Liver (tissue), 10 donors: ENCODE measurements at places on chromosomes 12 and 14.

GRCh38 chr14:92009604-92010003 lies 30.3 kb downstream of the TRIP11 start:
- no peak for DNase-seq

DNA sequence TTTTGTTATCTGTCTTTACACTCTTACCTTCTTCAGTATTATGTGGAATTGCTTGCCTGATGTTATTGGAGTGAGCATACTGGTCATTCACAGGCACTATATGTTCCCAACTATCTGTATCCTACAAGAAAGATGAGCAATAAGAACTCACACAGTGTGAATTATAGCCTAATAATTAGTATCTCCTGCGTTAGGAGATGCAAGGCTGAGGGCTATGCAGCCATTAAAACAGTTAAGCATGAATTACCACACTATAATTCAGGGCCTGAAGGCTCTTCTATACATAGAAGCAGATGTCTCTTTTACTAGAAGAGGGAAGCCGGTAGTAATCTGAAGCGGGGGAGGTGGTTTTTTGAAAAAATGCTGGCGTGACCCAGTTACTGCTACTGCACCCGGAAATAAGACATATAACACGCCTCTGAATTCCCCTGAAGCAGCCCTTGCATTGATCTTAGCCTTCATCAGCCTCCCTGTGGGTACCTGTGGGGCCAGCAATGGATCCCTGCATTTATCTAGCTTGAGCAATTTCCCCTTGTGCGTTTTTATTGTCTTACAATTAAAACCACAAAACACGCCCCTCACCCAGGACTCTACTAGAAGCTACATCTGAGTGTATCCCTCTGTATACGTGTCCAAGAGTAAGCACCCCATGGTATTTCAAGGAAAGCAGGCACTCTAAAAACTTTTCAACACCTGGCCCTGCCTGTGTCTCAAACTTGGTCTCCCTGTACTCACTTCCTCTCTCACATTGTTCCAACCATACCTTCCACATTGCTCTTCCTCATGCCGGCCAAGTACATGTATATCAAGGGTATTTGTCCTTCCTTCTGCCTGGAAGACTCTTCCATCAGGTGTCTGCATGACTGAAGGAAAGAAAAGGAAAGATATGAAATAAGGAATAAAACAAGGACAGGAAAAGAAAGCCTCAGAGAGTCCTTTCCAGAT lies 210.9 kb upstream of the ARID2 start:
- DNase-seq = no peak

- DNase-seq = no peak
Measured at GRCh38 chr12:50951112-50951511, 1.2 kb upstream of the HIGD1C start.

DNA sequence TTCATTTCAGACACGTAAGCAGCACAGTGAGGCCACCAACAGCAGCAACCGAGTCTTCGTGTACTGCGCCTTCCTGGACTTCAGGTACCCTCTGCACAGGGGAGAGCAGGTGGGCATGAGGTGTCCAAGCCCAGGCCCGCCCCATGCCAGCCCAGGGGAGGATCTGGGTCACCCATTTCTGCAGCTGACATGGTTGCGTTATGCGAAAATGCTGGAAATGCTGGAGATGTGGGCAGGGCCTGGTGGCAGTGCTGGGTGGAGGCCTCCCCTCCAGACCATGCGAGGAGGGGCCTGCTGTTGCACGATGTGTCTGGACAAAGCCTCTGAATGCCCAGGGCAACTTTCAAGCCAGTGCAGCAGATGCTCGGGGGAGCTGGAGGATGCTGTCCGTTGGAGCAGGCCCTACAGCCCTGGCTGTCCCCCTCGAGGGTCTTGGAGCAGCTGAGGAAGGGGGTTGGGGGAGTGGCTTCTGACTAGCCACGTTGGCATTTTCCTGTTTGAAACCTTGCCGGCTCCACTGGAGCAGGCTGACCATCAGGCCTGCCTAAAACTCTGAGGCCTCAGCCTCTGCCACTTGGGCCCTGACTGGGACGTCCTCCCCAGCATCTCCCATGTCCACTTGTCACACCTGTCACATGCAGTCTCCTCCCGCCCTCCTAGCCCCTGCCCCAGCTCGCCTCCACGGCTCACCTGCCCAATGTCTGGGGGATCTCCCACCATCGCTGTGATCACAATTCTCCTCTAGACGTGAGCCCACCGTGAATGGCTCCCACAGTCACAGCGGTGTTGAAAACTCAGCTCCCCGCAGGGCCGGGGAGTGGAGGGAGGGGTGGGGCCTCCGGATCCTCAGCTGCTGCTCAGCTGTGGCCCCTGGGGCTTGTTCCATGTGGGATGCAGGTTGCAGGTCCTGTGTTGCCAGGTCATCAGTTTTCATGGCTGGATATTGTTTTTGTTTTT lies 123.4 kb downstream of the ADGRD1 start:
- DNase-seq = no peak

DNA sequence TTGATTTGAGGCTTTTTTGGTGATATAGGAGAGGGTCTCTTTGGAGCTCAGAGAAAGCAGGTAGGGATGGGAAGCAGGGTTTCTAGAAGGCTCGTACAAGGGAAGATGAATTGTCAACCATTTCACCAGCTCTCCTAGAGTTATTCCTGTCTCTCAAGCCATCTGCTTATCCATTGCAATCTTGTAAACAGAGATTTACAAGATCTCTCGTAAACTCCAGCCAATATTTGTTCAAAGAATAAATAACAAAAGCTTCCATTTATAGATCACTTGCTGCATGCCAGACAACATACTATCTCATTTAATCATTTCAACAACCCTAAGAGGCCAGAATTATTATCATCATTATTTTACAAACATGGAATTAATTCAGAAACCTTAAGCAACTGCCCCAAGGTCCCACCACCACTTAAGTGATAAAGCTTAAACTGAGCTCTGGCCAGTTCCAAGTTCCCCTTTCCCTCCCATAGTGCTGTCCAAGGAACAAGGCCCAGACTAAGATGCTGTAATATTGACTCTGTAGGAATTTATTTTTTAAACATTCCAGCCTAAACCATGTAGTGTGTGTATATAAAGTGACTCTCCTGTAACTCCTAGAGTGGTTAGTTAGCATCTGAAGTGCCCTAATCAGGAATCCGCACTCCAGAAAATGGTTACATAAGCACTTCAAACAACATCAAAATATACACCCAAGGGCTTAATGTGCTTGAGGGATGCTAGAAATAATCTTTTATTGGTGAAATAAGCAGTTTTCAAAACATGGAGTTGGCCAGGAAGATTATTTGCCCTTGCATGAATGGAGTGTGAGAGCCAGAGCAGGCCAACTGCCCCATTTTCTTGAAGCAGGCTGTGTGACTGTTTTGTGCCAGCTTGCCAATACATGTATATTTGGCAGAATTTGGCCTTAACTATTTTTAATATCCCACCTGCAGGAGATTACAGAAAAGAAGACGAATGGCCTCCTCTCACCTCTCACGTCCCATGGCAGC lies 2.8 kb upstream of the PLEKHH1 start:
- DNase-seq = no peak

DNA sequence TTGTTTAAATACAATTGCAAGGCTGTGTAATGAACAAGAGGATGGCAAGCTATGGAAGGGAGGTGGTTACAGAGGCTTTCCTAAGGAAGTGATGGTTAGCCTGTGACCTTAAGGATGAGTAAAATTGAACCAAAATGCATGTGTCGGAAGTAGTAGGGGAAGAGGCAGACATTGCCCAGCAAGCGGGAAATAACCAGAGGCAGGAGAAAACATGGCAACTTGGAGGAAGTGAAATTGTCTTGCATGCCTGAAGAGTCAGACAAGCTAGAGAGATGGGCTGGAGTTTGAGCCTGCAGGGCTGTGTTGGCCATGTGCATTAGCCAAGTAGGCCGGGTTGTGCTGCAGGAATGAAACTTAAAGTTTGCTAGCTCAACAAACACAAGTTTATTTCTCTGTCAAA lies 96.2 kb downstream of the BTG1 start:
- no peak for DNase-seq

- DNase-seq = no peak
Measured at GRCh38 chr14:42715316-42715715, 1108.6 kb downstream of the LRFN5 start.

GRCh38 chr14:95040708-95041476 lies 116.4 kb downstream of the DICER1 start:
- no peak for DNase-seq

GRCh38 chr12:121166356-121166755 lies 33.7 kb downstream of the P2RX7 start:
- no peak for DNase-seq

DNA sequence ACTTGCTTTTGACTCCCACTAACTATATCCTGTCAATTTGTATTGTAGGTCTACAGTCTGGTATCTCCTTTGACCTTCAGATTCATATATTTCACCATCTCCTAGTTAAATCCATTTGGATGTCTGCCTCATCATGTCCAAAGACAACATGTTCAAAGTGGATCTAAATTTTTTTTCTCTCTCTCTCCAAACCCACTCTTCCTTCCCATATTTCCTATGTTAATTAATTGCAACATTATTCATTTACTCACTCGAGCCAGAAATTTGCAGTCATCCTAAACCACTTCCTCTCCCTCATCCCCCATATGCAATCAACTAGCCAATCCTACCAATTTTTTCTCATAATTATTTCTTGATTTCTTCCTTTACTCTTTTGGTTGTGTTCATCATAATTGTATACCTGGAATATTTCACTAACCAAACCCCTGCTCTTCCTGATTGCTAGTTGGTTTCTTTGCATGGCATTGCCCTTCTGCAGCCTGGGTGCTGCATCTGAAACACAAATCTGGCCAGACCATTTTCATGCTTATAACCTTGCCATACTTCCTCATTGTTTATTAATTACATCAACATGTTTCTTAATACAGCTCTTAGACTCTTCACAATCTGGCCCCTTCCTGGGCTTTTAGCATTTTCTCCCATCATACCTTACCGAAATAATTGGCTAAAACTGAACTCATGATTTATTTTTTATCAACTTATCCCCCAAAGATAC lies 442.2 kb downstream of the ADAMTS20 start:
- no peak for DNase-seq

- no peak for DNase-seq
Measured at GRCh38 chr14:76920331-76921087, 94.3 kb downstream of the LRRC74A start.

GRCh38 chr12:85147331-85147730 lies 111.2 kb downstream of the LRRIQ1 start:
- DNase-seq = no peak

- DNase-seq = peak; percentile 67
Measured at GRCh38 chr12:6532927-6533652, 1.2 kb upstream of the GAPDH start.

DNA sequence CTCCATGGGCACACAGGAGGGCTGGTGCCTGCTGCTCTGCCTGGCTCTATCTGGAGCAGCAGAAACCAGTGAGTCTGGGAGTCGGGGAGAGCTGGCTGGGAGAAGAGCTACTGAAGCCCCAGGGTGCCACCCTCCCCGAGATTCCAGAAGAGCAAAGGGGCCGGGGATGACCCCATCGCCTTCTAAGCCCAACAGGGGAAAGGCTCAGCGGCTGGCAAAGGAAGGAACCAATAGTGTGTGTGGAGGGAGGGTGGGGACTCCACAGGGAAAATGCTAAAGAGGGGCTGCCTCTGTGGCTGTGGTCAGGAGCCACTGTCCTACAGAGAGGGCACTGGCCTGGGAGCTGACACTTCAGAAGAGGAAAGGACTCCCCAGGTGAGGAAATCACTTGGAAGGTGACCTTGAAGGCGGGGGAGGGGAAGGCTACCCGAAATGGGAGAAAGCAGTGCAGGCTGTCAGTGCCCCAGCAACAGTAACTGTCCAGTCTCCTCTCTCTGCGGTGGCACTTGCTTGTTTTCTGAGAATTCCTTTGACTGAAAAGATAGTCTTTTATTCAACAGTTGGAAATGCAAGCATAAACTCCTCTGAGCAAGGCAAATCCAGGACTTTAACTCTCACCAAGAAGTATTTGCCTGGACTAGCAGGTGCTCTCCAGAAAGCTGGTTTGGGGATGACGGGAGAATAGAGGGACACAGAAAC lies 552 bp downstream of the TAPBPL start:
- peak; percentile 72 for DNase-seq

DNA sequence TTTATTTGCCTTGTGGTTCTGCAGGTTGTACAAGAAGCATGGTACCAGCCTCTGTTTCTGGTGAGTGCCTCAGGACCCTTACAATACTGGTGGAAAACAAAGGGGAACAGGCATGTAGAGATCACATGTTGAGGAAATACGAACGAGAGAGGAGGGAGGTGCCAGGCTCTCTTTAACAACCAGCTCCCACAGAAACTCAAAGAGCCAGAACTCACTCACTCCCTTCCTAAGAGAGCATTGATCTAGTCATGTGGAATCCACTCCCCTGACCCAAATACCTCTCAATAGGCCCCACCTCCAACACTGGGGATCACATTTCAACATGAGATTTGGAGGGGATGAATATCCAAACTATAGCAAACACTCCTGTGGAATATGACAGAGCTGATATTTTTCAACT lies 938.0 kb downstream of the GALC start:
- no peak for DNase-seq

DNA sequence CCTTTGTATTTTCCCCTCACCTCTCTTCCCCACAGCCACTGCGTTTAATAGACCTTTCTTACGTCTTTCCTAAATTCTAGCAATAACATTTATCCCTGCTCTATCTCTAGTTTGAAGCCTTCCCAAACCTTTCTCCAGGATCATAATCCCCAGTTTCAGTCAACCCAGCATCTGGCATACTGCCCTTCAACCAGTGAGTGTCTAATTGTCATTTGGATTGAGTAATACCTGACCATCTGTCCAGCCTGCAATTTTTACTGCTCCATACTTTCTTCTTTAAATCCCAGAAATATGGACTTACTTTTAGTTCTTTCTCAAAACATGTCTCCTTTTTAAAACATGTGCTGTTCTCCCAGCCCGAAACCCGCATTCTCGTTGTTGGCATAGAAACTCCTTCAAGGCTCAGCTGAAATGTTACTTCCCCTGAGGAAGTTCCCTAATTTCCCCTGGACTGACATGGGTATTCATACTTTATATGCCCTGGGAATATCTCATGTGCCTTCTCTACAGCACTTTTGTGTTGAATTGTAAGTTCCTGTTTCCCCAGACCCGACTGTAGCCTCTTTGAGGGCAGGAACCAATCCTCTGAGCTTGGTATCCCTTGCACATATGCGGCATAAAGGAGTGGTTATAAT lies 65.1 kb upstream of the ETV6 start:
- no peak for DNase-seq

- no peak for DNase-seq
Measured at GRCh38 chr14:79513446-79513845, 697.9 kb downstream of the DIO2 start.

DNA sequence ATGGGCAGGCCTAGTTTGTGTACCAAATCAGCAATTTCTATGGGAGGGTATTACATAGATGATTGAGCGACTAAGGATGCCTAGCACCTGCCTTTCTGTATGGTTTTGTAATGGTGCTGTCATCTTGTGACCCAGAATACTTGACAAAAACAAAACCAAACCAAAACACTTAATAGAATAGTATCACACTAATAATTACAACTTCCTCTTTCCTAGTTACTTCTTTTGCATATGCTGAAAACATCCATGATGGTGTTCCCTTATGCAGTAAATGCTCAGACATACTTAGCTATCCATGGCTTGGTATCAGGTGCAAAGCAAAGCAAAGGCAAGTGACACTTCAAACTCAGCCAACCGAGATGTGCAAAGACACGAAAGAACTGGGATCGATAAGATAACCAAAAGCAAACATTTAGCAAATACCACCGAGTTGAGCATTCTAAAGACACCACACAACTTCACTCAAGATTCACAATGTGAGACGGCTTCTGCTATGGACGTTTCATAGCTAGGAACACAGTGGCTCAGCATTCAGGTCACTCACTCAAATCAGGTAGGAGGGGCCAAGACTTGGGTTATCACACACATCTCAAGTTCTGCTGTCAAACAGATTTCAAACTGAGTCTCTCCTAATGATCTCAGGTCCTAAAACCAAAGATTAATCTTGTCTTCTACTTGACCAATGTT lies 24.3 kb downstream of the PPP1CC start:
- no peak for DNase-seq
